ENCODE measurements at places on chromosomes 16 and 17. TPM values are rescaled to one million over a fixed set of nuclear protein-coding genes. Genes with fewer than 3 reads are reported as not detected.

PTX4 gene
- total RNA-seq = 0.61 TPM

KLHL10 gene
- total RNA-seq = not detected

CYB561 gene
- not detected for total RNA-seq

CHRNE gene
- total RNA-seq = not detected

TSNAXIP1 gene
- total RNA-seq = 0.95 TPM

WNK4 gene
- total RNA-seq = not detected

LAT gene
- not detected for total RNA-seq

STX8 gene
- total RNA-seq = 95.8 TPM

NOTUM gene
- total RNA-seq = 4.5 TPM

ITGAL gene
- not detected for total RNA-seq

HS3ST3A1 gene
- not detected for total RNA-seq

TBX4 gene
- total RNA-seq = 0.64 TPM

STAC2 gene
- not detected for total RNA-seq

MSLN gene
- total RNA-seq = 1.8 TPM

KCNJ18 gene
- total RNA-seq = not detected

MMP15 gene
- 3.1 TPM for total RNA-seq

OMG gene
- 8.2 TPM for total RNA-seq

EVPL gene
- 0.80 TPM for total RNA-seq

DRC3 gene
- 1.0 TPM for total RNA-seq

PABPN1L gene
- not detected for total RNA-seq

BIRC5 gene
- total RNA-seq = 170 TPM

SULT1A2 gene
- total RNA-seq = not detected

ESRP2 gene
- total RNA-seq = 0.10 TPM

CA5A gene
- not detected for total RNA-seq

TMEM238L gene
- total RNA-seq = not detected

SOX8 gene
- 72.7 TPM for total RNA-seq

CETP gene
- total RNA-seq = not detected

GJD3 gene
- not detected for total RNA-seq

ATP2C2 gene
- not detected for total RNA-seq

NMRAL1 gene
- total RNA-seq = 212 TPM

RDM1 gene
- total RNA-seq = 2.2 TPM

CSH2 gene
- not detected for total RNA-seq

C16orf96 gene
- total RNA-seq = not detected

CDH13 gene
- total RNA-seq = 10.8 TPM

CXCL16 gene
- total RNA-seq = not detected

All from G401 (cell line).